Endothelial cell of umbilical vein (primary cell): ENCODE measurements at places on chromosomes 7 and 10.
A peak's percentile ranks its signal among the peaks of the same experiment; 100 is the strongest.

DNA sequence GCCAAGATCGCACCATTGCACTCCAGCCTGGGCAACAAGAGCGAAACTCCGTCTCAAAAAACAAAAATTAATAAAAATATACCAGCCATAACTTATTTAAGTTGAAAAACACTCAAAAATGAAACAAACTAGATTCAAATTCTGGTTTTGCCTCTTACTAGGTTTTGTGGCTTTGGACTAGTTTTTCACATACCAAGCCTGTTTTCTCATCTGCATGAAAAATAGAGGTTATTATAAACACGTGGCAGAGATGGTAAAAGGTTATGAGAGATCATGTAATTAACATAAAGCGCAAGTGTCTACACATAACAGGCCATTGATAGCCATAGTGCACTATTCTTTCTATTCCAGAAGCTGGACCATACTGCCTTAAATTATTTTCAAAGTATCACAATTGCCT, 35.5 kb upstream of the CABCOCO1 start:
- DNase-seq = no peak

GRCh38 chr10:11237571-11237970, 219.9 kb downstream of the CELF2 start:
- no peak for DNase-seq

GRCh38 chr7:158378978-158379377, 208.6 kb downstream of the PTPRN2 start:
- DNase-seq = no peak

DNA sequence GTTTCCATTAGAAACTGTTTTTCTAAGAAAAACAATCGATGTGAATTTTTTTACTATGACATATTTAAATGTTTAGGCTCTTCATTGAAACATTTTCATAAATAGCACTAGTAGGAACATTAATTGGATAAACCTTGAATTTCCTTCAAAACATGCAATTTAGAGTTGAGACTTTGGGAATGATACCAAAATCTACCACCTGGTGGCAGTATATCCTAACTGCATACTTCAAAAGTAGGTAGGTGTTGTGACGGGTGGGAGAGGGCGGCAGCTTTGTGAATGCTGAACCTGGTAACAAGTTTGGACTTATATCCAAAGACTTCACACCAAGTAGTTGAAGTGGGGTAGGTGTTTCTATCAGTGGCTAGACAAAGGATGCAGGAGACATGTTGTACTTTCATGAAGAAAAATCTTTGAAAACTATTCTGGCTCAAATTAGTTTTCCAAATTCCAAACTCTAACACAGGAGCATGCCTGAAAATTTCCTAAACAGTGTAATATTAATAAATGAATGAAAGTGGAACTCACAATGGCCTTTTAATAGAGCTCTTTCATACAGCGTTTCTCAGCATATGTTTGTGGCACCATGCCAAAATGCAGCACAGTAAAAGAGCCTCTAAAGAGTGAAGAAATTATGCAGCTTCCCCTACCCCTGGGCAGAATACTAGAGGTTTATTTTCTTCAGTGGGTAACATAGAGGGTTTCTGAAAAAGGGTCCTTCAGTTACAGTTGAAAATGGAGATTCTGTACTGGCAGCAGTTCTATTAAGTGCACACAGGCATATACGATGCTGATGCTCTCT, 201.0 kb upstream of the TPK1 start:
- DNase-seq = peak; percentile 46

DNA sequence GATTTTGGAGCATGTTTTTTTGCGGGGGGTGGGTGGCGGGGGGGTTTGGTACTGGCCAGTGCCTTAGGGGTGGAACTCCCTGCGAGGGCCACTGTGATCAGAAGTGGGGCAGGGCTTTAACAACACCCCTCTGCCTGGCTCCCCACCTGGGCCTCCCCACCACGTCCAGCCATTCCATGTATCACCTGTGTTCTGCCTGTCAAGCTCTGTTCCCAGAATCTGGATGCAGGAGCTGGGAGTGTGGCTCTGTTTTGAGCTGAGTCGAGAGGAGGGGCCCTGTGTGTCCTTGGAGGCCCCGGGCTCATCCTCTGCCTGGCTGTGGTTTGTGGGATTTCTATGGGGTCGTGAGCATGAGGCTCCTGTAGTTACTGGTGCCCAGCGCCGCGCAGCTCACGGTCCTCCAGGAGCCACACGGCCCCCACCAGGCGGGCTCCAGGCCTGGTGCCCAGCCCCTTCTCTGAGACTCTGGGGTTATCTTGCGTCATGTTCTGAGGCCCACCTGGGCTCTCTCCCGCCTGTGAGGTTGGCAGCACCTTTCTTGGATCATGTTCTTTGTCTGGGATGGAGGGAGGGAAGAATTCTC, 29.6 kb downstream of the PFKFB3 start:
- DNase-seq = no peak

DNA sequence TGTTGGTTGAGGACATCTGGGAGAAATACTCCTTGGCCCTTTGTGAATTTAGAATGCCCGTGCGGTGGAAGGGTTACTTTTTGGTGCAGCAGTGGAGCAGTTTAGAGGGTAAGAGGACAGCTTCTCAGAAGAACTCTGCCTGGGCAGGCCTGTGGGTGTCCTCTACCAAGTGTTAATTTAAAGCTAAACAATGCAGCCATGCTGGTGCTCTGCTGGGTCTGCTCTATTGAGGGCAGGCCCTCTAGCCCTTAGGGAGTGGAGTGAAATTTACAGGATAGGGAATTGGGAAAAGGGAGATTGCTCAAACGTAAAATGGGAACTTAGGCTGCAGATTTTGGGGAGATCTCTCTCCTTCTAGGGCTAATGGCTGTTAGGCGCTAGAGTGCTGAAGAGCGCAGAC, 22.1 kb downstream of the BLNK start:
- no peak for DNase-seq

DNA sequence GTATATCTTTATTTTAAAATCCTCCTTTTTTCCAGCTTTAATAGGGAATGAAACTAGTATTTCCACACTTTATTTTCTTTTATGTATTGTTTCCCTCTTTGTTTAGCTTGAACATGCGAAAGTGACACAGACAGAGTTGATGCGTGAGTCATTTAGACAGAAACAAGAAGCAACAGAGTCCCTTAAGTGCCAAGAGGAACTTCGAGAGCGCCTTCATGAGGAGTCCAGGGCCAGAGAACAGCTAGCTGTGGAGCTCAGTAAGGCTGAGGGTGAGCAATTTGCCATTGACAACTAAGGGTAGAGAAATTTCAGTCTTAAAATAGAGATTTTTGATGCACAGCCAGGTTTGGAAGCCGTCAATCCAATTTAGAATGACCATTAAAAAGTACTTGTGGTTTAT, 73.1 kb downstream of the CYP51A1 start:
- no peak for DNase-seq

GRCh38 chr7:85595750-85596178, 408.9 kb upstream of the SEMA3D start:
- peak; percentile 7 for DNase-seq

- peak; percentile 15 for DNase-seq
Measured at GRCh38 chr10:129426606-129427005, 40.4 kb upstream of the MGMT start.

DNA sequence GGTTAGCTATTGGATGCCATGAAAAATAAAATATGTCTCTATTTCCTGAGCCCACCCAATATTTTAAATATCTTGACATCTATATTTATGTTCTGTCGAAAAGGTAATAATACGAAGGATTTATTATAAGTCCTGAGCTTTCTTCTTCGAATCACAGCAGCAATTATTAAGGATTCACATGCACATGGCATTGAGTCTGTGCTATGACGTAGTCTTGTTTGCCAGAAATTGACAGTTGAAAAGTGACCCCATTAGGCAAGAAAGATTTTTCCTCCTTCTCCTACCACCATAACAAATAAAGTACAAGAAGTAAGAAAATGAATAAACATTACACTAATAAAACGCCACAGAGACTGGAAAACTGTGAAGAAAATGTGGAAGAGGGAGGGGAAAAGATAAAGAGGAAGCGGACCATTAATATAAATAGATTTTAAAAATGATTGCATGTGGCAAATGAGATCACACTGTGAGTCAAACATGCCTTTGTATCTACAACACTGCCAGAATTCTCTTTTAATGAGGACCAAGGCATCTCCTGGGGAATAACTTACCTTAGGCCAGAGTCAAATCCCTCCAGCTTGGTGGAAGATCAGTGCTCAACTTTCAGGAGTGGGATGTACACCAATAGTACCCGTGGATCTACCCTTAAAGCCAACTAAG, 21.6 kb downstream of the FZD1 start:
- no peak for DNase-seq

DNA sequence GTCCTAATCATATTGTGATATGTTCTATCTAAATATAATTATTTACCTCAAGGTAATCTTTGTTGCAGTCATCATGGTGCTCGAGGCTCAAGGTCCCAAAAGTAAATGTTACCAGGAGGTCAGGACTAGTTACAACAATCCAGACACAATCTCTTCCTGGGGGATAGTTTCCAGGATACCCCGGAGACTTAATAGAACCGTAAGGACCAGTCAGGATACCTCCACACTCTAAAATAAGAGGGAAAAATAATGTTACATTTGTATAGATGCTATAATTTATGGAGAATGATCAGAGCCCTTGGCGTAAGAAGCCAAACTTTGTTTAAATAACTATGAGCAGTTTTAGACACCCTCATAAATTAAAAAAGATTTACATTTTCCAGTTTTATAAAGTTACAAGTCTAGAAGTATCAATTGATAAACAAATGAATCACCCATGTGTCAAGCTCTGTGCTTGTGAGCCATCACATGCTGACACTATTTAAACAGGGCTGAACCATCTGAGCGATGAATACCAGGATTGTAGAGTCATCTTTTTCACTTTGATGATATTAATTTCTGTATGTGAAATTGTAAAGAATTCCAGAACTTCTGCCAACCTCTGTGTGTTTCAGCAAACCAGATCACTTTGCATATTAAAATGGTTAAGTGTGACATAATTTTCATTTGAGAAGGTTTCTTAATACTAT, 41.3 kb downstream of the CUBN start:
- no peak for DNase-seq

DNA sequence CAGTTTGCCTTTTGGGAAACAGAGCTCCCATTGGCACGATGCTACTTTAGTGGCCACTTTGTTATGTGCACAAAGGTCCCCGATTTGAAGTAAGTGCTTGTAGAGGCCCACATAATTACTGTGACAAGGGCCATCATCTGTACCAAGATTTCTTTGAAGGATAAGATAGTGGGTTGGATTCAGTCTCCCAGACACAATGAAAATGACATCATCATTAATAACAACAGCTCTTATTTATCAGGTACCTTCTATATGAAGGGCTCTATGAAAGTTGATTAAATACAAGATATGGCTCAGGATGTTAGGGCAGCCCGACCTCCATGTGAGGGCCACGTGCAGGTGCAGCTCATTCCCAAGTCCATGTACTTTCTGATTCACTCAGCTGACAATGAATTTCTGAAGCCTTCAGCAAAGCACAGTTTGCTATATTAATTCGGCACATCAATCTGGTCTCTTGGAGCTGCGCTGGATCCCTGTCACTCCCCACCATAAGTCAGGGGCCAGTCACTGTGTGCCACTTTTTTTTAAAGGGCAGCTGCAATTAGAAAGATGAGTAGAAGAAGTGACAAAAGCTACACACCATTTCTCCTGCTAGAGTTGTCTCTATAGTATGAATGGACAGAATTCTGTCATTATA, 140.3 kb downstream of the ABCA13 start:
- no peak for DNase-seq

DNA sequence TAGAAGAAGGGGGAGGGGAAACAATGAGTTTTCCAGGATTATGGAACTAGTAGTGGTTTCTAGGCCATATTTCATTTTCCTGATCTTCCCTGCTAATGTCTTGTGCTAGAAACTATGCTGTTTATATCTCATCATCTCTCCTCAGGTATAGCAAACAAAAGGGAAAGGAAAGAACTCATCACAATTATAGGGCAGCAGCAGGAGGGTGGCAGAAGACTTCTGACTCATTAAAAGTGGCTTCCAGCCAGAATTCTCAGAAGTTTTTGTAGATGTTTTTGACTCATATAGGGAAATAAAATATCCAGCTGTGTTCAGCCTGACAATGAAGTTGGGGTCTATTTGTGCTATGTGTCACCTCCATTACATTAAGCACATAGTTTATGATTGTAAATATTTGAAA, 6.5 kb downstream of the AHR start:
- peak; percentile 94 for DNase-seq

DNA sequence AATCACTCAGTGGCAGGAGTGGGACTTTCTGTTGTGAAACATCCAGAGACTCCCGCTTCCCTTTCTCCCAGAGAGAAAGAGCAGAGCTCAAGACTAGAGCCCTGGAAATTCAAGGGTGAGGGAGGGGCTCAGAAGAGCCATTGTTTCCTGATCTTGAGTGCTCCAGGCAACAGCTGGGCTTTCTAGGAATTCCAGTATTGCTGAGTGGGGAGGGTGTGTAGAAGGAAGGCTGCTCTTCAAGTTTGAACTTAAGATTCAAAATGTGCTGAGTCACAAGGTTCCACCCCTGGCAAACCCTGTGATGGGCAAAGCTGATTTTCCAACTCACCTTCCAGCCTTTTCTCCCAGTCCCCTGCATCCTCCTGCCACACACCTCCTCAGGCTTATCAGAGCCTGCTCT, 42.3 kb upstream of the MSRB2 start:
- DNase-seq = no peak

DNA sequence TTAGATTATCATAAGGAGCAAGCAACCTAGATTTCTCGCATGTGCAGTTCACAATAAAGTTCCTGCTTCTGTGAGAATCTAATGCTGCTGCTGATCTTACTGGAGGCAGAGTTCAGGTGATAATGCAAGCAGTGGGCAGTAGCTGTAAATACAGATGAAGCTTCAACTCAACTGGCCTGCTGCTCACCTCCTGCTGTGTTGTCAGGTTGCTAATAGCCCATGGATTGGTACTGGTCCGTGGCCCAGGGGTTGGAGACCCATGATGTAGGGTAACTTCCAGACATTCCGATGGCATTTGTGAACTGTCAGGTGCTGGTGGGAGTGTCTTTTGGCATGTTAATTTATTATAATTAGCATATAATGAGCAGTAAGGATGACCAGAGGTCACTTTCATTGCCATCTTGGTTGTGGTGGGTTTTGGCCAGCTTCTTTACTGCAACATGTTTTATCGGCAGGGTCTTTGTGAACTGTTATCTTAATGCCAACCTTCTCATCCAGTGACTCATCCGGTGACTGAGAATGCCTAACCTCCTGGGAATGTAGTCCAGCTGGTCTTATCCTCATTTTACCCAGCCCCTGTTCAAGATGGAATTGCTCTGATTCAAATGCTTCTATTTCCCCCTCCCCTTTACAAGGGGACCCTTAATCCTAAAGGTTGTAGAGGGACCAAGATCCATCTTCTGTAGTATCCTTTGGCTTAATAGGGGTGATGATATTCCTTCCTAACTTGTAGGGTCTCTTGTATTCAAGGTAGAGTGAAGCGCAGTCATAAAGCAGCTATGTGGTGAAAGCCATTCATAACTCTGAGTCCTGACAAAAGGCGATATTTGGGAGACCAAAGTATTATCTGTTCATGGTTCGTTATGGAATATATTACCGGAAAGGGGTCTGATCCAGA, 165.8 kb downstream of the CCSER2 start:
- peak; percentile 67 for DNase-seq

DNA sequence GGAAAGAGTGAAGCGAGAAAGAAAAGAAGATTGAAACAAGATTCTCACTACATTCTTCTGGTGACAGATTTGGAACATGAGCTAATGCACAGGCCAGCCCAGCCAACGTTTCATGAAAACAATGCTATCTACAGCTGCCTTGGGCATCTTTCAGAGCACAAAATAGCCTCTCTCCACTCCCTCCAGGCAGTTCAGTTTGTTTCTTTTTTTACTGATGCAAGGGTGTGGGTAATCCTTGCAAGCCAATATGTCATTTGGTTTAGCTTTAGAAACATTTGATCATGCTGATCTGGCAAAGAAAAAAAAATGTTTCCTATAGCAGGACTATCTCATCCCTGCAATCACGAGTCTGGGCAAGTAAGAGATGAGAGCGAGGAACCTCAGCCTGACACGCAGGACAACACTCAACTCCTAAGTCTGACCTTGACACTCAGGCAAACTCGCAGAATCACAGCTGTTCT, 35.9 kb downstream of the SVIL start:
- no peak for DNase-seq
